ENCODE measurements at places on chromosomes 6 and 20.
A peak's percentile ranks its signal among the peaks of the same experiment; 100 is the strongest.

- no peak for DNase-seq
Measured at GRCh38 chr20:17663486-17663885, 18.6 kb downstream of the RRBP1 start.

- no peak for DNase-seq
Measured at GRCh38 chr6:158958504-158959386, 41.3 kb downstream of the RSPH3 start.

DNA sequence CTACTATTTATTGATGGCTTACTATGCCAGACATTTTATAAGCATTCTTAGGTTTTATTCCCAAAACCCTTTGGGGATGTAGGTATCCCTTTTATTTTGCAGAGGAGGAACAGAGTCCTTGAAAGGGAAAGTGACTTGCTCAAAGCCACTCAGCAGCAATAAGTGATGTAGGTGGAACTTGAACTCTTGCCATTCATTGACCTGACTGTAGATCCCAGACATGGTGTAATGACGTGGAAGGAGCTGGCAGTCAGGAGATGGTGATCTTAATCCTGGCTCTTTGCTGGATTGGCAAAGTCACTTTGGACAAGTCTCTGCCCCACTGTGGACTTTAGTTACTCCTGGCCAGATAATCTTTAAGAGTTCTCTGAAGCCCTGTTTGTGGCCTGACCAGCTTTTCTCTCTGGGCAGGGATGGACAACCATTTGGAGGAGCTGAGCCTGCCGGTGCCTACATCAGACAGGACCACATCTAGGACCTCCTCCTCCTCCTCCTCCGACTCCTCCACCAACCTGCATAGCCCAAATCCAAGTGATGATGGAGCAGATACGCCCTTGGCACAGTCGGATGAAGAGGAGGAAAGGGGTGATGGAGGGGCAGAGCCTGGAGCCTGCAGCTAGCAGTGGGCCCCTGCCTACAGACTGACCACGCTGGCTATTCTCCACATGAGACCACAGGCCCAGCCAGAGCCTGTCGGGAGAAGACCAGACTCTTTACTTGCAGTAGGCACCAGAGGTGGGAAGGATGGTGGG lies 1.6 kb downstream of the DBNDD2 start:
- DNase-seq = no peak

DNA sequence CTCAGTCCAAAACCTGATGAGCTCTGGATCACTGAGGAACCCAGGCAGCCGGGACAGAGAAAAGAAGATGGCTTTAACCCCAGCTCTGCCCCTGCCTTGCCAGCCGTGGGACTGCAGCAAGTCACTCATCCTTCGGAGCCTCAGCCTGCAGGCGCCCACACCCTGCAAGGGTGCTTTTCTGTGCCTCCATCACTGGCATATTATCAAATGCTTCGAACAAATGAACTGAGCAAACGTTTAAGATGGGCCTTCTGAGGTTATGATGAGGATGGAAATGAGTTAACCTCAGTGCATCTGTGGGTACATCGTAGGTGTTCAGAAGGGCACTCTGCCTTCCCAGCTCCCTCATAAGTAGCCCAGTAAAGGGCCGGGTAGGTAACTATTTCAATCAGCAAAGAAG lies 79.0 kb downstream of the NFATC2 start:
- no peak for DNase-seq

DNA sequence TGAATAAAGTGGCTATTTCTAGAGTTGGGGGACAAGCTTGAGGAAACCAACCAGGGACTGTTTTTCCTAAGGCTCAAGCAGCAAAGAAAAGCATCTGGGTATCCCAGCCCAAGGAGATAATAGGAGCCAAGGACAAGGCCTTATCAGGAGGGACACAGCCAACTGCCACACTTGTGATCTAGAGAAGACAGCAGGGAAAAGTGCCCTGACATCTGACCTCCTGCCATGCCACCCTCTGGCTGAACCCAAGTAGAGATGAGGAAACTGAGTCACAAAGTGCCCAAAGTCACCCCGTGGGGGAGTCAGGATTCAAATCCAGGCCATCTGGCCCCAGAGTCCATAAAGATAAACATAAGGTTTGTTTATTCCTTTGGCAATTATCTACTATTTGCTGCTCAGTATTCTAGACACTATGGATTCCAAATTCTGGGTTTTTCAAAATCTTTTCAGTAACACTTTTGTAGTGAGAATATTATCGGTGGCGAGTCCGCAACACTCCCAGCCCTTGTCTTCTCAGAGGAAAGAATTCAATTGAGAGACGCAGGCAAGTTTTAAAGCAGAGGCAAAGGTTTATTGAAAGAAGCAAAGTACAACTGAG lies 3.5 kb upstream of the LBP start:
- no peak for DNase-seq

DNA sequence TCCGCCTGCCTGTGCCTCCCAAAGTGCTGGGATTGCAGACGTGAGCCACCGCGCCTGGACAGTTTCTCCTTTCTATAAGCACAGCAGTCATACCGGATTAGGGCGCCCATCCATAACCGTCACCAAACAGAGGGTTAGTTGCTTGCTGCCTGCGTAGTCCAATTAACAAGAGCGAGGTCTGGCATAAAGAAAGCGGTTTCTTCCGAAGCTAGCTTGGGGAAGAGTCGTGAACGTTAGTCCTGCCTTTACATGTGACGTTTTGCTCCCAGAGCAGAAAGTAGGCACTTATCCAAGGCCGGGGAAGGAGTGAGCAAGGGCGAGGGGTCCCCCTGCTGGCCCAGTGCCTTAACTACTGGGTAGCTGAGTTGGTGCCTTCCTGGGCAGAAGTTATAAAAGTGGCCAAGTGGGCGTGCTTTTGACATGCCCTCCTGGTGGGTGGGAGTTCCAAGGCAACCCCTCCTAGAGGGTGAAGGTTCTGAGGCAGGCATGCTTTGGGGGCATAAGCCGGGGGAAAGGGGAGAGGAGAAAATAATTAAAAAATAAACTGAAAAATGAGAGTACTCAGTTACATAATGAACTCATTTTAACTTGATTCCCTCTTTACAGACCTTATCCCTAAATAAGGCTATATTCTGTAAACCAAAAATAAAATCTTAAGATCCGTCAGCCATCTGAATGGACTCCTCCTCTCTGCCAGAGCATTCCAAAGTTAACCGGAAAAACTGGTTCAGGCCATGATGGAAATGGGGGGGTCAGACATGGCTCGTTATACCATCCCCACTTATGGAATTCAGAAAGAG lies 88.0 kb downstream of the FAM217A start:
- DNase-seq = peak; percentile 62

DNA sequence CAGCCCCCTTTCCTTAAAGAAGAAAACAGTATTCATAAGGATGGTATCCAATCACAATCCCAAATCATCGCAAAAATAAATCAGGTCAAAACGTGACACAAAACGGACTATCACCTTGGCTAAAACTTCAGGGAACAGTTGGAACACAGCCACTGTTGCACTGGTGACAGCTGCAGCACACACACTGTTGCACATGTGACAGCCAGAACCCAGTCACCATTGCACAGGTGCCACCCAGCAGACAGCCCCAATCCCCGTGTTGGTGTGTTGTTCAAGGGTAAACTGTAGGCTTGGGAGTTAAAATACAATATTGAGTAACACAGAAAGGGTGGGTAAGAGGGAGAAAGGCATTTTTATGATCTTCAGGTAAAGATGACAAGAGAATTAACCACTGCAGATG lies 15.8 kb downstream of the PSMB1 start:
- no peak for DNase-seq

DNA sequence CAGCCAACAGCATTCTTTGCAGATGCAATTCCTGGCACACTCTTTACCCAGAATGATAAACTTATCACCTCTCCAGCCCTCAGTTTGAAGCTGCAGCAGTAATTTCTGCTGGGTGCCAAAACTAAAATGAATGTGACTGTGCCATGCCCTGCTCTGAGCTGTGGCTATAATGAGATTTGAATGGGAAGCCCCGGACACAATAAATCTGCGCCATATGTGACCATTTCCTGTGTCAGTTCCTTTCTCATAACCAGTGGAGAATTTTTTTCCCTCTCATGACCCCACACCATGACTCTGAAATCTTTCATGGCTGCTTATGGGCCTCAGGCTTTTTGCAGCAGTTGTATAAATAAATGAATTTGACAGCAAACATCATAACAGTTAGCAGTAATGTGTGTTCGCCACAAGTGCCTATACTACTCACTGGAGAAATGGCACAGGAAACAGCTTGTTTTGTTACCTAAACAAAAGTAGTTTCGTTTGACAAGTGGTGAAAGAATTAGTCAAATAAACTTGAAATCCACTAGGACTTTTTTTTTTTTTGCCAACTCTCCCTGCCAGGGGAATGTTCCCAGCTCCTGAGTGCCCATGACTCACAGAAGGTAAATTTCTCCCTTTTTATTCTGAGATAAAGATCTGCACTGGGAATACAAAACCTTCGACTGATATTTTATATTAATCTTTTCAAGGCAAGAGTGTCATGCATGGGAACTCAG lies 408.4 kb downstream of the PKHD1 start:
- DNase-seq = no peak

DNA sequence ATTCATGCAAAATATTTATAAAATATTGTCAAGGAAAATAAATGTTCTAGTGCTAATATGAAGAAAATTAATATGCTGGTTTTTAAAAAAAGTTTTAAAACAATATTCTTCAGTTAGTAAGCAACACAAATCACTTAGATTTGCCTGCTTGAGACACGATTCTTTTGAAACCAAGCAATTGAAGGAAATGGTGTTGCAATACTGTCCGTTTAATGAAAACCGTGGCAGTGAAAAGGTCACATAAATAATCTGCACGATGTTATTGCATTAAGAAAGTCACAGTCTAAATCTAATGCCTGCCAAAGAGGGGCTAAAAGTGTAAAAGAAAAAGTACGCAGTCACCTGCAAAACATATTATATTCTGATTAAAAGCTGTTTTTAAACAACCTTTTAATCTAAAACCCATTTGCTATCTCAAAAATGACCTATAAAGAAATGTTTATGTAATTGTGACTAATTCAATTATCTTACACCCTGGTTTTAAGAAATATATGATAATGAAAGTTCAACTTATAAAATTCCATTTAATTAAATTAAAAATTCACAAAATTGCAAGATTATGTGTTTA lies 143.0 kb downstream of the GMDS start:
- DNase-seq = no peak

DNA sequence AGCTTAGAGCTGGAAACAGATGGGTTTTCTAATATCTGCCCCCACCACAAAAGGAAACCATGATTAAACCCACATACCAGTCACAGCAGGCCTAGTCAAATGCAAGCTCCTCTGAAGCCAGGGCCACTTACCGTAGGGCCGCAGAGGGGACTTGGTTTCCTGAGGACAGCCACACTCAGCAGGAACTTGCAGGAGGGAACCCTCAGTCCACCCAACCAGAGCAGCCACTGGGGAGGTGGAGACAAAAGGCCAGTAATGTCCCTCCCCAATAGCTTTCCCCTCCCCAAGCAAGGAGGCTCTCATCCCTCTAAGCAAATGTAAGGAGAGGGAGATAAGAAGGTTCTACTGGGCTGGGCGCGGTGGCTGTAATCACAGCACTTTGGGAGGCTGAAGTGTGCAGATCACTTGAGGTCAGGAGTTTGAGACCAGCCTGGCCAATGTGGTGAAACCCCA lies 384.4 kb upstream of the JARID2 start:
- no peak for DNase-seq

GRCh38 chr6:143260857-143261256 lies 189.6 kb downstream of the ADAT2 start:
- DNase-seq = no peak

GRCh38 chr20:300345-300990 lies 3.1 kb downstream of the ZCCHC3 start:
- DNase-seq = no peak

DNA sequence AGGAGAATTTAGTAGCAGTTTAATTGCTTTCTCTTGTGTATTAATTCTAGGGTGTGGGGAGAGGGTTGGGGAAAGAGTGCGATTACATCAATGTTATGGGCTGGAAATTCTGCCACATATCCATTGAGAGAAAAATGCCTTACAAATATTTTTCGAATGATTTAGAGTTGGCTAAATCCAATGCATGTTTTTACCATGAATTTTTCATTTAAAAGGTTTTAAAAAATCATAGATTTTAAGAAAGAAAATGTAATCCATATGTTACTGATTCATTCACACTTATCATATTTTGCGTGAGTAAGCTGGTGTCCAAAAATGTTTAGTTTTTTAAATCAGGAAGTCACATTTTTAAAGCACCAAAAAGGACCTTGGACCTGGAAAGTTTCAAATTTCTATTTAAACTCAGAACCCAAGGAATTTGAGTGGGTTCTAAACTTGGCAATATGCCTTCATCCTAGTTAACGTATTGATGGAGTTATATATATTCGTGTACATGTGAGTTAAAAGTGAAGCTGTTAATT lies 627.4 kb upstream of the CITED2 start:
- DNase-seq = no peak

DNA sequence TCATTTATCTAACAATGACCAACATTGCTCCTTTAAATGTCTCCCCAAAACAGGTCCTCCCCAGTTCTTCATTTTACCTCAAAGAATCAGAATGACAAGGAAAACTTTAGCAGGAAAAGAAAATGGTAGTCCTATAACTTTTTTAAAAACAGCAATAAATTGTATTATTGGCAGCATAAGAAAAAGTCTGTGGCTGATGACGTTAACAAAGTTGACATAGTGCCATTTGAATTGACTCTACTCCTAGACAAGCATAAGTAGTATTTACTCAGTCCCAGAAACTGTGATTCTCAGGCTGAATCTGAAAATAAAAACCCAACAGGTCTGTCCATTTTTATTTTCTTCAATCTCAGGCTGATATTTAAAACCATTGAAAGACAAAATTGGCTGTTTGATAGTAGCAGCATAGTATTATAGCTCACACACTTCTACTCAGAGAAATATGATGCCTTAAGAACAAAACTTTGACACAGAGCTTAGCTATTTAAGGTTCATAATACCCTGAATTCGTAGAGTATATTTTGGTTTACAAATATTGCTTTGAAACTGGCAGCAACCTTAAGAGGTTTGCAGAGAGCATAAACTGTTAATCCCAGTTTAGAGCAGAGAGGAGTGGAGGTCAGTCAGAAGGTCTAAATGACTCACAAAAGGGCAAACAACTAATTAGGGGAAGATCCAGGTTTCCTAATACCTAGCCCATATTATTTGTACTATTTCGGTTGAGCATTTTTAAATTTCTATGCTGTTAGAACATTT lies 35.0 kb upstream of the TENT5A start:
- no peak for DNase-seq

DNA sequence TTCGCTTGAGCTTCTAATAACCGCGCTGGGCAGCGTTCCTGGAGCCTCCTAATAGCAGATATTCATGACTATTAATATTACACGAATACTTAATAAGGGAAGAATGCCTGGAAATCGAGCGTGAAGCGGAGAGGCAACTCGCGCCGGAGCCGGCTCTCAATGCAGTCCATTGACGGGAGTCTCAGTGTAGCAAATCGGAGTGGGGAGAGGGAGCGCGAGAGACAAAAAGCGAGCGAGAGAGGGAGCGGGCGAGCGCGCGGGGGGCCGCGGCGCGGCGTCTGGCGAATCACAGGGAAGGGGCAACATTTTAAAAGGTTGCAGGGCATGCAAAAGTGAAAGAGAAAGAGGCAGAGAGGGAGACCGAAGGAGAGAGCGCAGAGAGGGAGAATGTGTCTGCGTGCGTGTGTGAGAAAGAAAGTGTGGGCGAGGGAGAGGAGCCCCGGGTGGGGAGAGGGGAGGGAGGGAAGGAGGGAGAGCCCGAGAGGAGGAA lies 2.9 kb downstream of the TFAP2A start:
- DNase-seq = peak; percentile 88

- DNase-seq = peak; percentile 66
Measured at GRCh38 chr20:32470025-32470861, 112.1 kb downstream of the ASXL1 start.
